ENCODE measurements at places on chromosomes 4 and X. TPM values are rescaled to one million over a fixed set of nuclear protein-coding genes. Genes with fewer than 3 reads are reported as not detected.

The ETDB gene
- not detected for total RNA-seq

DNA sequence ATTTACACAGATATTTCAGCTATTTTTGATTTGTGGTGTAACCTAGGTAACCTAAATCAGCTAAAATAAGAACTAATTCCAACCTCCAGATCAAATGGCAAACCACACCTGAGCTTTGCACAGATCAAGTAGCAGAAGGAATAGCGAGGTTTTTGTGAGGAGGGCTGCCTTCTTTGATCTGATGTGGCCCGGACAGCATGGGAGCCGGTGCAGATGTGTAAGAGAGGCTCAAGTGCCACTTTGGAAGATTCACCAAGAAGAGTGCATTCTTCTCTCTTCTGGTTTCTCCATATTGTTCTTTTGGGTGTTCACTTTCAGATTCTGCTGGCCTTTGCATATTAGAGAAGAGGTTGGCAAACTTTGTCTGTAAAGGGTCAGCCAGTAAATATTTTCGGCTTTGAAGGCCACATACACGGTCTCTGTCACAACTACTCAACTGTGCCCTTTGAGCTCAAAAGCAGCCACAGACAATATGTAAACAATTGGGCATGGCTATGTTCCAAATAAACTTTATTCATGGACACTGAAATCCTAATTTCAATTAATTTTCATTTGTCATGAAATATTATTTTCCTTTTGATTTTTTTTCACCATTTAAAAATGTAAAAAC, 78.9 kb upstream of the FAM9C start:
- no peak for DNase-seq
- H3K27me3 ChIP-seq: no peaks in the 10 kb centered on the region

The SMIM31 gene
- not detected for total RNA-seq

GRCh38 chrX:38923451-38923969, 122.3 kb downstream of the MID1IP1 start:
- H3K36me3 ChIP-seq: no peaks in the 10 kb centered on the region
- H3K4me3 ChIP-seq: no peak overlapping the region
- no peaks in the 10 kb centered on the region for H3K27me3 ChIP-seq
- no peak for DNase-seq
- no peaks in the 10 kb centered on the region for H3K4me1 ChIP-seq

The KCNIP4 gene
- total RNA-seq: 0.19 TPM

DNA sequence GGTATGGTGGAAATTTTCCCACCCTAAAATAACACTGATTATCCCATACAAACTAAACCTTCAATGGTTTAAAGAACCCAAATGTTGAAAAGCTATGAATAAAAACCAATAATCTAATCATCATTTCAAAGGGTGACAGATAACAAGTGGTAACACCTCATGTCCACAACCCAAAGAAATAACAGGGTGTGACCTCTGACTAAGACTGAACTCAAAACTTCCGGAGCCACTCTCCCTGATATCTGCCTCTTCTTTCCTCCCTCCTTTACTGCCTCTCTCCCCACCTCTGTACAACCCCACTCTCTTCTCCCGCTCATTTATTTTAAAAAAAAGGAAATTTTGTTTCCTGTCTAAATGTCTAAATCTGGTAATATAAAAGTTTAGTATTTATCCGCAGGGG, 11.5 kb downstream of the FBXW7 start:
- H3K36me3 ChIP-seq: no peaks in the 10 kb centered on the region
- no peak overlapping the region for H3K4me3 ChIP-seq
- H3K4me1 ChIP-seq: no peaks in the 10 kb centered on the region
- DNase-seq: no peak
- H3K27me3 ChIP-seq: no peaks in the 10 kb centered on the region

DNA sequence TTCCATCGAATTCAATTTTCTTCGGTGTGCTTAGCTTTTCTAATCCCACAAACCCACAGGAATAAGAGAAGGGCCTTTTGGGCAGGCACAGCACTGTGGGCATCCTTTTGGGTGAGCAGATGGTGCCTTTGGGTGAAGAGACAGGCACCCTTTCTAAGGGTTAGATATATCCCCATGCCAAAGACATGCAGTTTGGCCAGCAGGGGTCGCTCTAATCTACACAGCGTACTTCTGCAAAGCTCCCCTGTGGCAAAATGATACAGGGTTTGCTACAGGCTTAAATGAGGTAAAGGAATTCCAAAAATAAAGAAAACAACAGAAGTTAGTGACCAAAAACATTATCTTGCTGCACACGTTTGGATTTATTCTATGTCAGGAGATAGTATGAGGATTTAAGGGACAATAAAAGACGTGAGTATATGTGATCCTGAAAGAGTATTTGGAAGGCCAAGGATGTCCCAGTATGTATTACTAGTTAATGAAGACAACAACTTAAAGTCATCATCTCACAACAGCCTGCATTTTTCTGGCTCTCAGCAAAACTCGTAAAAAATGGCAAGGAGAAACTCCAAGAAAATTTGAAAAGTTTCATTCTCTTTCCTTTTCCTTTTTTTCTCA, 49.5 kb downstream of the PHEX start:
- no peak for DNase-seq
- no peak overlapping the region for H3K4me3 ChIP-seq
- H3K4me1 ChIP-seq: peaks cover 5% of the 10 kb centered on the region
- H3K27me3 ChIP-seq: no peaks in the 10 kb centered on the region

DNA sequence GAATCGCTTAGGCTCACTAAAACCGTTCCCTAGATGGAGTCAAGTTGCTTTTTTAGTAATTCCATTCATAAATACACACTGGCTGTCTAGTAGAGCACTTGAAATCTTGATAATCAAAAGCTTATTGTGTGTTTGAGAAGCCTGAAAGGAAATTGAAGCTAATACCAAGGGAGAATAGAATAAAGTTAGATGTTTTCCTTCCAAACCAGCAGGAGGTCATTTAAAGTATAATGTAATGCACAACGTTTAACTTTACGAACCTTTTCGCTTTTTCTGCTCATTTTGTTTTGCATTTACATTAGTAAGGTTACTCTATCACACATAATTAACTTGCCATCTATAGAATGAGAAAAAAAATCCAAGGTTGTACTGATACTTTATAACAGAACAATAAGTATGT, 440.9 kb downstream of the NKX6-1 start:
- no peaks in the 10 kb centered on the region for H3K4me1 ChIP-seq
- no peak overlapping the region for H3K27ac ChIP-seq
- DNase-seq: no peak
- no peaks in the 10 kb centered on the region for H3K36me3 ChIP-seq

The SUPT20HL1 gene
- total RNA-seq: not detected

GRCh38 chr4:89657931-89658700, 178.8 kb downstream of the SNCA start:
- H3K4me1 ChIP-seq: no peaks in the 10 kb centered on the region
- DNase-seq: no peak
- H3K36me3 ChIP-seq: no peaks in the 10 kb centered on the region
- no peaks in the 10 kb centered on the region for H3K27me3 ChIP-seq
